ENCODE measurements at places on chromosomes 1 and 21. TPM values are rescaled to one million over a fixed set of nuclear protein-coding genes. Genes with fewer than 3 reads are reported as not detected.

The DEPDC1 gene
- not detected for polyA plus RNA-seq

The KCNJ9 gene
- polyA plus RNA-seq = 0.08 TPM

The CCDC28B gene
- polyA plus RNA-seq = 12.7 TPM

The SPRR5 gene
- polyA plus RNA-seq = not detected

The NTMT2 gene
- polyA plus RNA-seq = not detected

The S1PR1 gene
- polyA plus RNA-seq = 135 TPM

The PDC gene
- not detected for polyA plus RNA-seq

The ERICH3 gene
- not detected for polyA plus RNA-seq

The STIL gene
- 1.2 TPM for polyA plus RNA-seq
